ENCODE measurements at places on chromosomes 2 and 18. TPM values are rescaled to one million over a fixed set of nuclear protein-coding genes. Genes with fewer than 3 reads are reported as not detected.

DNA sequence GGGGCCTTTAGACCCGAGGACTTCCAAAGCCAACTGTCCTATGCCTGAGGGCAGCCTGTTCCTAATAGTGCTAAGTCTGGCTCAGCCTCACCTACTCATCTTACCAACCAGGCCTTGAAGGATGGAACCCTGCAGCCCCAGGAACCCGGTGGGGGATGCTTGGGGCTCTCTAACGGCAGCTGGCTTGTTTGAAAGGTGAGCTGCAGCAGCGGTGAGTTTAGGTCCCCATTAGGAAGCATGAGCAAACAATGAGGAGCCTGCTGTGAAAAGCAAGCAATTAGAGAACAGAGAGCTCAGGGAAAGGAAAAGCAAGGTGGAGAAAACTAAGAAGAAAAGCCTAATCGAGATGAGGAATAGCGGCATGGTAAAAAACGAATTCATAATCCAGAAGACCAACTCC is 39.9 kb downstream of the SP110 start:
- ATAC-seq = no peak

- ATAC-seq = no peak
Observed at GRCh38 chr2:123179526-123179925, 845.6 kb upstream of the CNTNAP5 start.

- peak; percentile 51 for ATAC-seq
Observed at GRCh38 chr2:58120626-58121229, 74.1 kb downstream of the VRK2 start.

DNA sequence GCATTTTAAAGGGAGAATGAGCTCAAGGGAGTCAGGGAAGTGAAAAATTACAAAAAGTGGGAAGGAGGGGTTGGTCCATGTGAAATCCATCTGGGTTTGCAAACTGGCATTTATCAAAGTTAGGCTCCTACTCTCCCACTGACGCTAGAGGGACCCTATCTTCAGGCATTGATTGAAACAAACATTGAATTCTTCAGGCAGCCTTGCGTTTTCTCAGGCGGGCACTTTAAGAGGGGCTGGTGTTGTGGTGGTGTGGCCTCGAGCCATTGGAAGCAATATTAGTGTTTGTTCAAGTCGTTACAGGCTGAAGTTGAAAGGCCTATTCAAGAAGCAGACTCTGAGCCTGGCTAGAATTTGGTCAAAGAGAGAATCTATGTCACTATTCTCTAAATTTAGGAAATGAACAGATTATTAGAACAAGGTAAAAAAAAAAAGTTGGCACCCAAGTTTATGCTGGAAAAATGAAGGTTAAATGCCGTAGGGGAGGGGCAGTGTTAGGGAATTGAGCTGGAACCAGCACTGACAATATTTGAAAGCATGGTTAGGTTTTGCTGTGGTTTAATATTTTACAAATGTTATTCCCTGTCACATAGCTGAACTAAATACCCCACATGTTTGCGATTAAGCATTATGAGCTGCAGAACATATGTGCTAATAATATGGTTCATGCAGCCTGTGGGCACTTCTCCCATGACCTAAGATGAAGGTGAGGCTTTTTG is 36.8 kb downstream of the STON1 start:
- ATAC-seq = no peak

- ATAC-seq = no peak
Observed at GRCh38 chr2:220753486-220753885, 818.6 kb downstream of the EPHA4 start.

DNA sequence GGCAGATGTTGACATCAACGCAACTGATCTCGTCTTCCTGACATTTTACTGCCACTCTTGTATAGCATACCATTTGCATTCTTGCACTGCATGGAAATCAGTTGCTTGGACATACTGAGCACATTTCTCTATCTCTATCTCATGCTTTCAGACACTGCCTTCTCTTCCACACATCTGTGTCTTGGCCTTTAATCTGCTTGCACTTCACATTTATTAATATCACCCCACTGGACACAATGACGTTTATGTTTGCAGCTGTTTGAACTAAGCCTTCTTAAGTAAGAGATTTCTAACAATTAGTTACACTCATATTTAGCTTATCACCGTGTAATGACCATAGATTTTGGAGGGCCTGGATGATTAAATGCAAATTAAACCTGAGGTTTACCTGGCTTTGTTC is 229.8 kb upstream of the CDH19 start:
- ATAC-seq = no peak

GRCh38 chr2:179857236-179857635 is 4.2 kb downstream of the ZNF385B start:
- no peak for ATAC-seq

GRCh38 chr18:79387615-79388014 is 8.1 kb upstream of the NFATC1 start:
- ATAC-seq = no peak

- no peak for ATAC-seq
Observed at GRCh38 chr2:43537137-43537536, 58.7 kb downstream of the THADA start.

- ATAC-seq = no peak
Observed at GRCh38 chr2:124187948-124188347, 162.9 kb downstream of the CNTNAP5 start.

DNA sequence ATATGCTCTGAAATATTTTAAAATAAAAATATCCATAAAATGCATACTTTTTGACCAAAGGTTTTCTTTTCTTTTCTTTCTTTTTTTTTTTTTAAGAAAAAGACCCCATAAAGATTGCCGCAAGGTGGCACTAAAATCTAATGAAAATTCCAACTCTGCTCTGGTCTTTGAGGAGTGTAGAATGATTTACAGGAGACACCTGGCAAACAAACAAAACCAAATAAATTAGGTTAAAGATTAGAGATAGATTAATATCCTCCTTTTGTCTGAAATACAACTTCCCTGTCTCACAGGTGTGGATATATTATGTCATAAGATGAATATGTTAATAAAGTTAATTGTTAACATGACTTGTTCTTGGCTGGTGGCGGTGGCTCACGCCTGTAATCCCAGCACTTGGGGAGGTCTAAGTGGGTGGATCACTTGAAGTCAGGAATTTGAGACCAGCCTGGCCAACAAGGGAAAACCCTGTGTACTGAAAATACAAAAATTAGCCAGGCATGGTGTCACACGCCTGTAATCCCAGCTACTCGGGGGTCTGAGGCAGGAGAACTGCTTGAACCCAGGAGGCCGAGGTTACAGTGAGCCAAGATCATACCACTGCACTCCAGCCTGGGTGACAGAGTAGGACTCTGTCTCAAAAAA is 3.5 kb upstream of the RHOB start:
- no peak for ATAC-seq

DNA sequence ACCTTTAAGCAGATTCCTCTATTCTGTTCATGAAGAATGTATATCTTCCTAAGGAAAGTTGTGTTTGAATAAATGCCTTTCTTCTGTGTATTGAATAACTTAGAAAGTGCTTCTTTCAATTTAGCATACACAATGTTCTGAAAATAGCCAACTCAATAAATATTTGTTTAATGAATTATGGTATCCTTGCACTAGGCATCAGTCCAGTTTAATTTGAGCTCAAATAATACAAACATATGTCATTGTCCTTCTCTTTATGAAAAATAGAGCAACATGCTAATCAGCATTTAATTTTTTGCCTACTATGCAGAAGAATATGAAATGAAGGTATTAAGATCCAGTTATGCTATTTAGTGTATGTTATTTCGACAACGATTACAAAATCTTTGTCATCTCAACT is 68.2 kb downstream of the NRXN1 start:
- ATAC-seq = no peak

DNA sequence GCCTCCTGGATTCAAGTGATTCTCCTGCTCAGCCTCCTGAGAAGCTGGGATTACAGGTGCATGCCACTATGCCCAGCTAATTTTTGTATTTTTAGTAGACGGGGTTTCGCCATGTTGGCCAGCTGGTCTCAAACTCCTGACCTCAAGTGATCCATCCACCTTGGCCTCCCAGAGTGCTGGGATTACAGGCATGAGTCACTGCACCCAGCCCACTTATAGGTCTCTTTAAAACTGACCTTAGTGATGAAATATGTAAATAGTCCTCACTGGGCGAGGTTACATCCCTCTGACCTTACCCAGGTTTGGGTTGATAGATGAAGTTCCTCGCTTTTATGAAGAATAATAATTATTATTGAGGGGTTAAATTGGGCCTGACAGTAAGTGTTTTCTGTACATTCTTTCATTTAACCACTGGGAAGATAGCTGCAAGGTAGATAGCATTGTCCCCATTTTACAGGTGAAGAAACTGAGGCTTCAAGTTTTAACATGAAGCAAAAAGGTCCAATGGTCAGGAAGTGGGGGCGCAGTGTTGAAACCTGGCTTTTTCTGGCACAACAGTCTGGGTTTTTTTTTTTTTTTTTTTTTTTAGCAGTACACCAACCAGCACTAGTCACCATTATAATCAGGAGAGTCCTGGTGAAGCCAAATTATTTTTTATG is 174.8 kb upstream of the EPAS1 start:
- ATAC-seq = no peak

- no peak for ATAC-seq
Observed at GRCh38 chr2:189018631-189019030, 44.5 kb downstream of the COL3A1 start.

DNA sequence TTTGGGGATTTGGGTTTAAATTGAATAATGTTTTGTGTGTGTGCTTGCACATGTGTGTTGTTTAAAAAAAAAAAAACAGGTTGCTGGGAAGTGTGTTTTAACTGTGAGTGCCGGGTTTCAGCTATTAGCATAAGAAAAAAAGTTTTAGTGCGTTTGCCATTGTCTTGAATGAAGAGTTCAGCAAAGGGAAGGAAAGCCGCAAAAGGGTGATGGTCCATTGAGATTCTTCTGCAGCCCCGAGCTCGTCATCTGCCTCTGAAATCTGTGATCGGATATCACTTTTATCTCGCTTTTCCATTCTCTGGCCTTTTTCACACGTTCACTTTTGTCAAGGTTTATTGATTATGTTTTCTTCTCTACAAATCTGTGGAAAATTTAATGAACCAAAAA is 4.7 kb downstream of the GLI2 start:
- ATAC-seq = no peak

DNA sequence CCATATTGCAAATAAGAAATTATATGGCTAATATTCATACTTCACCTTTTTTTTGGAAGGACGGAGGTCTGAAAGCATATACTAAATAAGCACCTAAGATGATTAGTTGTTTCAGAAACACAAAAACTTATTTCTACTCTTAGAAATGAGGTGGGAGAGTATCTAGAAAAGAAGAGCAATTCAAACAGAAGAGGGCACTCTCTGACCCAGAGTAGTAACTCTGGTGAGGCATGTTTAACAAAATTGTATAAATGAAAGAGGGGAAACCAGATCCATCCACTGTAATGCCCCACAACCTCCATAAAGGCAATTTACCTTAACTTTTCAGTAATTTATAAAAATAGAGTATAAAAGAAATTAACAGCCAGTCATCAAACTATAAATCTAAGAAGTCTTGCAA is 669.6 kb upstream of the VRK2 start:
- no peak for ATAC-seq

GRCh38 chr18:10475654-10476291 is 21.3 kb downstream of the APCDD1 start:
- no peak for ATAC-seq

- ATAC-seq = no peak
Observed at GRCh38 chr2:225400546-225401400, 1.3 kb downstream of the NYAP2 start.

DNA sequence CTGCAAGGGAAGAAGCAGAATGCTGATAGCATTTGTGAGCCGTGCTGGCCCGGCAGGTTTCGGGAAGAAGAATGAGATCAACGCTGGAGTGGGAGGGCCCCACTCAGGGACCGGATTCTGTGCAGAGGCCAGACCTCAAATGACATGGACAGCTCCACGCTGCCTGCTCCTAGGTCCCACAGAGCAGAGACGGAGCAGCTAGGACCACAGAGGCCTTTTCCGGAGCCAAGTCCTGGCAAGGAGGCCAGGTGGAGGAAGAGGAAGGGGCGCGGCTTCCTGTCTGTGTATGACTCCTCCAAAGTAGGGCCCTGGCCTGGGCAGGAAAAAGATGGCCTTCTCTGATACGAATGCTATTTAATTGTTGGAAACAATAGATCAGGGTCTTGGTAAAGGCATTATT is 139.9 kb downstream of the LRRC30 start:
- no peak for ATAC-seq

GRCh38 chr2:134218414-134218813 is 35.5 kb upstream of the MGAT5 start:
- no peak for ATAC-seq

- ATAC-seq = peak; percentile 55
Observed at GRCh38 chr18:63301434-63301833, 18.1 kb downstream of the BCL2 start.

Gene RABL2A
- 8.1 TPM for total RNA-seq

Gene IL1F10
- not detected for total RNA-seq

Gene MC2R
- total RNA-seq = not detected

Gene FAM237A
- not detected for total RNA-seq

Gene DTNA
- 0.11 TPM for total RNA-seq

Gene SPATA3
- 2.2 TPM for total RNA-seq

Gene FSHR
- total RNA-seq = not detected

Gene TUBA3E
- not detected for total RNA-seq

Gene UGT1A3
- not detected for total RNA-seq

Gene TRIM54
- not detected for total RNA-seq

Gene C2orf78
- 0.08 TPM for total RNA-seq

Gene HOXD10
- not detected for total RNA-seq

Gene GNLY
- total RNA-seq = 32.4 TPM

Gene ZNF532
- total RNA-seq = 8.6 TPM

Gene SFT2D3
- 2.9 TPM for total RNA-seq

Gene FEV
- not detected for total RNA-seq
